ENCODE measurements at places on chromosomes 2 and 18. TPM values are rescaled to one million over a fixed set of nuclear protein-coding genes. Genes with fewer than 3 reads are reported as not detected.

- H3K4me3 ChIP-seq, result no peak overlapping the region
- H3K27me3 ChIP-seq, result no peaks in the 10 kb centered on the region
- no peaks in the 10 kb centered on the region for H3K36me3 ChIP-seq
- peaks cover 7% of the 10 kb centered on the region for H3K4me1 ChIP-seq
Measured at GRCh38 chr2:39018638-39019037, 102.2 kb downstream of the SOS1 start.

DNA sequence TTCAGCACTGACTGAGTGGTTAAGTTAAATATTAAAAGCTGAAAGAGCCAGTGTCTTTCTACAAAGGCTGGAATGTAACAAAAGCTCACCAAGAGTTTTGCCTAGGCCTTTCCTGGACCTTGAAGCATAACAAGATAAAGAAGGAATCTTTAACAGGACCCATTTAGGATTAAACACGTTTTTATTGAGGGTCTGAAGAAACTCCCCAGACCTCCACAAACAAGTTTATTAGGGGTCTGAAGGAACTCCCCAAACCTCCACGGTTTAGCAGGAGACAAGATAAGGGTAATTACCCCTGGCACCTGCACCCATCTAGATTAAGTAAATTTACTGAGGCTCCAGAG lies 104.0 kb downstream of the ACAA2 start:
- H3K4me3 ChIP-seq, result no peak overlapping the region
- no peaks in the 10 kb centered on the region for H3K36me3 ChIP-seq
- H3K4me1 ChIP-seq, result no peaks in the 10 kb centered on the region

DNA sequence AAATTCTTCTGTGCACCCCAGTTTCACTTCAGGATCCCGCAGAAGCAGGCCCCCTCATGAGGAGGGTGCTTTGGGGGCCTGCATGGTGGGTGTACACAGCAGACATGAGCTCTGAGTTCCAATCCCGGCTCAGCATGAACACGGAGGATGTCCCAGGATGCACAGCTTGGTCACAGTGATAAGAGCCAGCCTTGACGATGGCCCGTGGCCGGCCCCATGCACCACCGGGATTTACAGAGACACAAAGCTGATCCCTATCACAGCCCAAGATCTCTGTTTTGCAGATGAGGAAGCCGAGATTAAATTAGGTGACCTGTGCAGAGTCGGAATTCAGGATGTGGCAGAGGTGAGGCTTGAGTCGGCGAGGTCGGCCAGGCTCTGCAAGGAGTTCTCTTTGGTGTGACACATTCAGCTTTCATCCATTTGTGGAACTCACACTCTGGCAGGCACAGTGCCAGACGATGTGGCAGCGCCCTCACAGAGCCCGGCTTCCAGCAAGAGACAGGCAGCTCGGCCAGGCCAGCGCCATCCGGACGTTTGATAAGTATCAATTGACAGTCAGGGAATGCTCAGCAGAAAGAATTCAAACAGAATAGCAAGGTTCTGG lies 456.3 kb upstream of the MYT1L start:
- no peaks in the 10 kb centered on the region for H3K4me1 ChIP-seq
- no peak for DNase-seq
- H3K27ac ChIP-seq, result no peak overlapping the region
- no peaks in the 10 kb centered on the region for H3K36me3 ChIP-seq
- peaks cover 5% of the 10 kb centered on the region for H3K27me3 ChIP-seq

The ADCY3 gene
- total RNA-seq, result 8.5 TPM

DNA sequence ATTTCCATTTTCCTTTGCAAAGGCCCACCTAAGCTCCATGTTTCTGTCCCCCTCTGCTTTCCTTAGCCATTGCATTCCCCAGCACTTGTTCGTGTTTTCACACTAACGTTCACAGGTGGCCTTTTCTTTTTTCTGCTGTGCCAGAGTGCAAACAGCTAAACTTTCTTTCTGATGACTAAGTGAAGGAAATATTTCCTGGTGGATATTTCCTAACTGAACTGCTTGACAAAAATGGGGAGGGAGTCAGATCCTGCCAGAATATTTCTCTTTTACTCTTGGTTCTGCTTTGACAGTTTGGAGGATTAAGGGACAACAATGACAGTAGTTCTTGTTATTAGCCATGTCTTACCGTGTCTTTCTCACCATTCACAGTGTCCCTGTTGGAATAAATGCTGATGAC lies 344.0 kb downstream of the ARHGAP15 start:
- no peak overlapping the region for H3K4me3 ChIP-seq
- H3K27ac ChIP-seq, result no peak overlapping the region
- peaks cover 24% of the 10 kb centered on the region for H3K4me1 ChIP-seq
- DNase-seq, result no peak
- no peaks in the 10 kb centered on the region for H3K27me3 ChIP-seq

GRCh38 chr2:113252047-113252590 lies 26.6 kb downstream of the PAX8 start:
- H3K4me1 ChIP-seq, result peaks cover 75% of the 10 kb centered on the region
- H3K4me3 ChIP-seq, result peak overlapping the region; percentile 61
- H3K36me3 ChIP-seq, result no peaks in the 10 kb centered on the region
- peak overlapping the region; percentile 81 for H3K27ac ChIP-seq
- DNase-seq, result no peak
- no peaks in the 10 kb centered on the region for H3K27me3 ChIP-seq

The CRACDL gene
- total RNA-seq, result 2.0 TPM
